NCI-H460 (cell line): ENCODE measurements at places on chromosomes 1 and 21. TPM values are rescaled to one million over a fixed set of nuclear protein-coding genes. Genes with fewer than 3 reads are reported as not detected.
A peak's percentile ranks its signal among the peaks of the same experiment; 100 is the strongest.

DNA sequence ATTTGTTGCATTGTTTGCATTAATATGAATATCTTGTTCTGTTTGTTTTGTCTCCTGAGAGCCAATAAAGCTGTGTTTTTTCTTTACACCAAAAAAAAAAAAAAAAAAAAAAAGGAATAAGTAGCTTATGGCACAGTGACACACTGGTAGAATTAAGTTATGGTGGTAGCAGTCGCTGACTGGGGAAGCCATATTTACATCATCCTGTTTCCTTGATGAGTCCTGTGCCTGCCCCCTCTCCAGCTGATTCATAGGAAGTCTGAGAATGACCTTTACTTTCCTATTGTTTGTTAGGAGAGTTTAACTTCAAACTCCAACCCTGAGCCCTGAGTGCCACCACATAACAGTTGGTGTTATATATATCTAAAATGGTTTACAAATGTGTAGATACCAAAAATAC, 62.2 kb downstream of the OBSCN start:
- DNase-seq = peak; percentile 9

DNA sequence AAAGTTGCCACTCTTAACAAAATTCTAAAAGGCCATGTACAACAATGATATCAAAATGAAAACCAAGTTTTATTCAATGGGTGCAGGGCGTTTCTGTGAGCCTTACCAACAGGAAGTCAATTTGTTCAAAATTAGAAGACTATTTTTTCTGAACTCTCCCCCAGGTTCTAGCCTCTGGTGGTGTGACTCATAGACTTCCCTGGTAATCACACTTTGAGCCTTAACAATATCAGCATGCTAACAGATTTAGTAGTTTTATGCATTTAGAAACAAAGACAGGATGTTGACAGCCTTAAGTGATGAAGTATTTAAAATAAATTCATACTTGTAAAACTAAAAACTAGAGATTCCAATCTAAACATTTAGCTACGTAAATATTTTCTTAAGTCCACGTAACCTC, 88.4 kb downstream of the LRRC8C start:
- no peak for DNase-seq

TMIGD3 gene
- not detected in 2 replicates for total RNA-seq

ZMYND12 gene
- total RNA-seq = 0.29 and 0.32 TPM in 2 replicates

SLC44A5 gene
- 4.8 and 5.9 TPM in 2 replicates for total RNA-seq
